ENCODE measurements at places on chromosomes 11 and 22.

GRCh38 chr11:29395555-29396072 is 621.2 kb downstream of the KCNA4 start:
- DNase-seq, result peak; percentile 15

- DNase-seq, result peak; percentile 47
Measured at GRCh38 chr11:47272706-47273105, 2.8 kb downstream of the MADD start.

- DNase-seq, result peak; percentile 27
Measured at GRCh38 chr22:46122511-46122971, 27.8 kb upstream of the PPARA start.

- peak; percentile 75 for DNase-seq
Measured at GRCh38 chr11:86558207-86558606, 114.2 kb downstream of the ME3 start.

DNA sequence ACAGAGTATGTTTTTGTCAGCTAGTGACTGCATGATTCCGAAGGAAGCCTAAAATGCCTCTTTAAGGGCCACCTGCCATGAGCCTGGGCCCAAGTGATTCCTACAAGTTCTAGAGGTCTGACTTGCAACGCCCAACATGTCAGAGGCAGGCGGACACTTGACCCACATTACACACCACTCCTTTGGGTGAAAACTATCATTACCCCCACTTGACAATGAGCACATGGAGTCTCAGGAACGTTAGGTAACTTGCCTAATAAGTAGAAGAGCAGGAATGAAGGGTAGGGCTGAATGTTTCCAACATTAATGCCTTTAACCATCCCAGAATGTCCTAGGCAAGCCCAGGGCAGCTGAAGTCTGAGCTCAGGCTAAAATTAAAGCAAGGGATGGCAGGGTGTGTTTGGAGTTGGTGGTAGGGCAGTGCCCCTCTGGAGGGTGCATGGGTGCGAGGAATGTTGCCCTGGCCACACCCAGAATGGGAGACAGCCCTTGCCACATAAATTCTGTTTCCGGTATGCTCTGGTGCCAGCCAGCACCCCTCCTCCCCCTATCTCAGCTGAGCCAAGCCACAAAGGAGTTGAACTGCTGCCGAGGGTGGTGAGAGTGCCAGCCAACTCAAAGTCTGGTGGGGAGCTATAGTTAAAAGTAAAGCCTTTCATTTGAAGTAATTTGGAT is 2.5 kb downstream of the PLAAT2 start:
- no peak for DNase-seq

GRCh38 chr11:9862981-9863380 is 199.1 kb downstream of the SWAP70 start:
- peak; percentile 76 for DNase-seq

DNA sequence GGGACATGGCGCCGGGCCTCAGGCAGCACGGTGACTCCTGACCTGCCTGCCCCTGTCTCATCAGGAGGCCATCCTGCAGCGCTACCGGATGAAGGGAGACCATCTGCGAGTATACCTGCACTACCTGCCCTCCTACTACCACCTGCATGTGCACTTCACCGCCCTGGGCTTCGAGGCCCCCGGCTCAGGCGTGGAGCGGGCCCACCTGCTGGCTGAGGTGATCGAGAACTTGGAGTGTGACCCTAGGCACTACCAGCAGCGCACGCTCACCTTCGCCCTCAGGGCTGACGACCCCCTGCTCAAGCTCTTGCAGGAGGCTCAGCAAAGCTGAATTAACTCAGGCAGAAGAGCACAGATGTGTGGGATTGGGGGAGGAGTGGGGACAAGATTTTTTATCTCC is 10.2 kb upstream of the ST3GAL4 start:
- DNase-seq, result no peak

DNA sequence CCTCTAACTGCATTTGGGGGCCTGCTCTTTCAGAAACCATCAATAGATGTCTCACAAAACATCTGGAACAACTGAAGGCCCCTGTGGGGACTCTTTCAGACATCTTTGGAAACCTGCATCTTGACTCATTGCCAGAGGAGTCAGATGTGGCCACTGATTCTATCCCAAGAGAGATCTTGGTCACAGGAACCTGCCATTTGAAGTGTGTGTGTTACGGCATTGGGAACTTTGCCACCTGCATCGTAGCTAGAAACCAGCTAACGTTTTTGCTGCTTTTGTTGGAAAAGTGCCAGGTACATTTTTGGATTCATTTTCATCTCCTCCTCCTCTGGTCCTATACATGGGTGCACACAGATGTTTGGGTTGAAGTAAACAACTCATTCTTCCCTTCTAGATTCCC is 4.3 kb downstream of the SRRD start:
- DNase-seq, result no peak

DNA sequence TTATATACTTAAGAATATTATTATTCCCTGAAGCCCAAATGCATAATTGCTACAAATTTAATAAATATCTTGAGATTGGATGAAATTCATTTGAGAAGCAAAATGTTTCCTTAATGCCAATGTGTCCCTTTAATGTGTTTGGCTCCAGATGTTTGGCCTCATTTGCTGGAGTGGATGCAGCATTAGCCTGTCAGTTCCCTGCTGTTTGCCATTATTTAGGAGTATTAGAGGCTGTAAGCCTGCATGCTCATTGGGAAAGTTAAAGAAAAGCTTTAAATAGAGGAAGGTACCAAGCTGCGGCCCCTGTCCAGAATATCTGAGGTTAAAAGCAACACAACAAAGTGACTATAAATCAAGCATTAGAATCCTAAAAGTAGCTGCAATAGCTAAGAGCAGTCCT is 54.8 kb upstream of the PITPNB start:
- DNase-seq, result no peak

Data from amniotic epithelial cell (primary cell).